ENCODE measurements at places on chromosomes 12 and 14.
A peak's percentile ranks its signal among the peaks of the same experiment; 100 is the strongest.

DNA sequence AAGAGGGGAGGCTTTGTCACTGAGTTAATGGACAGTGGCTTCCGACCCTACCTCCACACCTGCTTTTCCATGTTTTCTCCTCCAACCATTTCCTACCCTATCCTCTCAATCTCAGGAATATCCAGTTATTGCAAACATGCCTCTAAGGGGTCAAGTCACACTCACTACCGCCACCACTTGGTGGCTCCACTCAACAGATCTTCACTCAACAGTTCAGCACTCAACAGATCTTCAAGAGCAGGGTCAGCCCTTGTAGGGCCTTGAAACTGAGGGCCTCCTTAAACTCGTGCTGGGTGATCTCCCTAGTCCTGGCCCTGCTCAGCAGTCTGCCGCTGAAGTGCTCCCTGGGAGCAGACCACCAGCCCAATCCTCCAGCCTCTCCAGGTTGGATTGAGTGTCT is 14.2 kb downstream of the ZNF641 start:
- DNase-seq = no peak

DNA sequence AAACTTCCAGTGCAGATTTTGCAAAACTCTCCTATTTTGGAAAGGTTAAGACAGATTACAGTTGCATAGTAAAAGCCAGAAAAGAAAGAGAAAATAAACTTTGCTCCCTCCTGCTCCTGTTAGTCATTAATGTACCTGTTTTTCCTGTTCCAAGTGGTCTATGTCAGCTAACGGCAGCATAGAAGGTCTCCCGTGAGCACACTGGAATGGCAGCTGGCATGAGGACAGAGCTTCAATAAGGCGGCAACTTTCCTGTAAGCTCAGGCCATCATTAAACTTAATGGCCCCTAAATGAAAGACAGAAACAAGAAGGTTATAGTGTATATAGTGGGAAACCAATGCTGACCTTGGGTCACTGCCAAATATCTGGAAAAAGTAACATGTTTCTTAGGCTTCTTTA is 16.0 kb downstream of the EIF2B2 start:
- no peak for DNase-seq

DNA sequence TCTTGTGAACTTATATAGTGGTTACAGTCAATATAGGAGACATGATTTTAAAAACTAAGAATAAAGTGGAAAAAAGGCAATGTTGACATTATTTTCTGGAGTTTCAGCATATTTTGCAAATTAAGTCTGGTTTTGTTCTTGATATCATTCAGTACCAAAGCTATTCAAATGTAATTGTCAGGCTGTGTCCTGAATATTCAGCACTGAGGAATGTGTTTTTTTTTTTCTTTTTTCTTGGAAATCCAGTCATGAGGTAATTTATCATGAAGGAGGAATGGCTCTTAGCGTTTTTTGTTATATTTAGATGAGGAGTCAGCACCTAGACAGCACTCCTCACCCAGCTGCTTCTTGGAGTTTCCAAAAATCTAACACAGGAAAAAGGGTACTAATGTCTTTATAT is 225.5 kb downstream of the CCDC91 start:
- DNase-seq = no peak

GRCh38 chr14:28097585-28097984 is 669.0 kb upstream of the FOXG1 start:
- DNase-seq = no peak

DNA sequence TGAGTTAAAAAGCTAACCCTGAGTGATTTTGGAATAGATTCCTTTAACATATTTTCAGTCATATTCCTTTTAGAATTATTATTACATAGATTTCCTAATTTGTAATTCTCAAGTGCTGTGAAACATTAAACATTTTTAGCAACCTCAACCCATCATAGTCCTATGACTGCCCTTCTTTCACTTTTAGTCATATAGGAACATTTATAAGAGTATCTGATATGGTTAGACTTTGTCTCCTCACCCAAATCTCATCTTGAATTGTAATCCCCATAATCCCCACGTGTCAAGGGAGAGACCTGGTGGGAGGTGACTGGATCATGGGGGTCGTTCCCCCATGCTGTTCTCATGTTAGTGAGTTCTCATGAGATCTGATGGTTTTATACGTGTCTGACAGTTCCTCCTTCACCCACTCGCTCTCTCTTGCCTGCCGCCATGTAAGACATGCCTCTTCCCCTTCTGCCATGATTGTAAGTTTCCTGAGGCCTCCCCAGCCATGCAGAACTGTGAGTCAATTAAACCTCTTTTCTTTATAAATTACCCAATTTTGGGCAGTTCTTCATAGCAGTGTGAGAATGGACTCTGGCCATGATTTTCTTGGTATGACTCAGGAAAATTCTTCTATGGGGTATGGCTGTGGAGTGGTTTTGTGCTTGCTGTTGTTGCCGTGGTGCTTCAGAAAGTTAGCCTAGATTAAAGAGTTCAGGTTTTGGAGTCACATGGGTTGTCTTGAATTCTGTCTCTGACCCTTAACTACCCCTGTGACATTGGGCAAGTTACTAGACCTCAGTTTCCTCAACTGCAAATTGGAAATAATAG is 83.9 kb downstream of the FUT8 start:
- no peak for DNase-seq

DNA sequence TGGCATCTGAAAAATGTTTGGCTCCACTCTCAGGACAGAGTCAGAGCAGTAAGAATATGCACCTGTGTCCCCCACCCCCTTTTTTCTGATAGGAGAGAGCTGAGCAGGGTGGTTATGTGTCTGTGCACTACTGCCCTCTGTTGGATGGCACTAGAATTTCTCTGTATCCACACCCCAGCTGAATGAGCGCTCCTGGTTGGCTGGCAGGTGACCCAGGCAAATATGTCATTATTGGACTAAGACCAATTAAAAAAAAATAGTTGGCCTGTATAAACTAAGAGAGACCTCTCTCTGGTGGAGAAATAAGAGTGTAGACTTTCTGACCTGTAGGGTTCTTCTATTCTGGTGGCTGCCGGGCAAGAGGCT is 107.0 kb downstream of the PTCSC3 start:
- peak; percentile 59 for DNase-seq

DNA sequence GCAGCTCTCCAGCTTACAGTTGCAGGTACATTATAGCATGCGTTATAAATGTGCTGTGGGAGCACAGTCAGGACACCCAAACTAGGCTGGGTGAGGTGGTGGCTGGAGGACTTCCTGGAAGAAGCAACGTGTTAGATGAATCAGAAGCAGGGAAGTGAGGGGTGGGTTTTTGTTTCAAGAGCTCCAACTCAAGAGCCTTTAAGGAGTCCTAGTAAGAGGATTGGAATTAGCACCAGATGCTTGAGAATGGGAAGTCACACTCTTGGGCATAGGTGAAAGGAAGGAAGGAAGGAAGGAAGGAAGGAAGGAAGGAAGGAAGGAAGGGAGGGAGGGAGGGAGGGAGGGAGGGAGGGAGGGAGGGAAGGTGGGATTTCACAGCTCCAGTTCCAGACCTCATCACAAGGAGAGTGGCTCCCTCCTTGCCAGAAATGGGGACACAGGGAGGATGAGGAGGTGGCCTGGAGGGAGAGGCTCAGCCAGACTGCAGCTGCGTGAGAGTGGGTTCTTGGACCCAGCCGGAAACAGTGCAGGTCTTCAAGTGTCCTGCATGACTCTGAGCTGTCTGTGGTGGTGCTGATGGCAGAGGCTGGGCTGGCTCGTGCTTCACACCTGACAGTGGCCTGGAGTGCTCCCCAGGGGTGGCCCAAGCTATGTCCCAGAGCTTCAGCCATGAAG is 115.7 kb upstream of the GSC start:
- DNase-seq = no peak

DNA sequence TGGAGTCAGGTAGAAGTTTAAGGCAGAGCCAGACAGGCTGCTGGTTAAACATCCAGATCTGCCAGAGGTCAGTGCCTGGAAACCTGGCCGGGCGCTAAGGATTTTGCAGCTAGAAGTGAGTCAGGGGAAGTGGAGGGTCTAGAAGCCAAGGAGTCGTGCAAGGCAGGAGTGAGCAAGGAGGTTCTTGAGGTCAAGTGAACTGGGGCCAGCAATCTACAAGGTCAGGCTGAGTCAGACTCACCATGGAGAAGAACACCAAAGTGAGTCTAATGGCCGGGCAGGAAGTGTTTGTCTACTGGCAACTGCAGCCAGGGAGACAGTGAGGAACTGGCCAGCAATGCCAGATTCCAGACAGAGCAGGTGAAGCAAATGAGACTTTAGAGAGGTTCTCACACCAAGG is 628.2 kb downstream of the ETNK1 start:
- DNase-seq = no peak

All from midbrain (tissue), 1 donor.